AG10803 (cell line): ENCODE measurements at places on chromosomes 7 and 10.

GRCh38 chr7:22090512-22090911, 144.8 kb upstream of the CDCA7L start:
- no peak for DNase-seq

DNA sequence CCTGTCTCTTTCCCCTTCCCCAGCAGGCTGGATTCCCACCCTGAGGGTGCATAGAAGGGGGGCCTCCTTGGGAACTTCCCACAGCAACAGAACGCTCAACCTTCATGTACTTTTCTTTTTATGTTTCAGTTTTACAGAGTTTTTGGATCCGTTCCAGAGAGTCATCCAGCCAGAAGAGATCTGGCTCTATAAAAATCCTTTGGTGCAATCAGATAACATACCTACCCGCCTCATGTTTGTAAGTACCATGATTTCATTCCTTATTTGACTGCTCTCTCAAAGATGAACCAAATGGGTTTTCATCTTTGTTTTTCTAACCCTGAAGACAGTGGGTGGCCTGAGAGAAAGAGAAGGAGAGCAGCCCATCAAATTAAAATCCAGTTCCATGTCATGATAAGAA, 46.7 kb downstream of the PLPP4 start:
- no peak for DNase-seq

GRCh38 chr7:51240868-51241267, 75.7 kb downstream of the COBL start:
- DNase-seq = no peak

GRCh38 chr7:77199013-77199966, at the start of gene FGL2:
TSS of gene FGL2 (minus strand) at chr7:77199819. CDS start at chr7:77199793, 26 bp downstream.
- peak; percentile 52 for DNase-seq

GRCh38 chr7:149685455-149685854, 87.9 kb downstream of the ZNF467 start:
- DNase-seq = peak; percentile 45

GRCh38 chr10:61257956-61258496, 195.2 kb downstream of the TMEM26 start:
- DNase-seq = peak; percentile 20

DNA sequence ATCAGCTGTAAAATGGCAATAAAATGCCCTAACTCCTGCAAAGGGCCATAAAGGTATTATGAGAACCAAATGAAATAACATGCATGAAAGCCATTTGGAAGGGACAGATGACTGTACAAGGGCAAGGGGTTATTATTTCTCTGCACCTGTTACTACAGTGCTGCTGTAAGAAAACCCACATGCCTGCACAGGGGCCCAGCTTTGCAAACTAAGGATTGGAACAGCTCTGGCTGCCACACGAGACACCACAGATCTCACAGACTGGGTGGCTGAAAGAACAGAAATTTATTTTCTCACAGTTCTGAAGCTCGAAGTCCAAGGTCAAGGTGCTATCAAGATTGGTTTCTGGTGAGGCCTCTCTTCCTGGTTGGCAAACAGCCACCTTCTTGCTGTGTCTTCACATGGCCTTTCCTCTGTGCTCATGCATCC, 409.0 kb upstream of the NRP1 start:
- DNase-seq = no peak

DNA sequence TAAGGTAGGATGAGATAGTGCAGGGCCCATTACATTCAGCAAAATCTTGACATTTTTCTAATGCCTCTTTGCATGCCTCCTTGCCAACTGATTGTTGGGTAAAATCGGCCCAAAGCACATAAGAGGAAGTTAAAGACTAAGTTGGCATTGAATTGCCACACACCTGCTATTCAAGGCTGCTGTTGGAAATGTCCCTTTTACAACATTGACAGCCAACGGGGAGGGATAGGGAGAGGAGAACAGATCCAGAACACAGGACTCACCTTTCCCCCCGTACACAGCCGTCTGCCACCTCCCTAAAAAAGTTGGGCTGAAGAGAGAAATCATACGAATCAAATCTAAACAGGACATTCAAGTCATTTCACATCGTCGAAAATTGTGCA, 695 bp downstream of the FAM237B start:
- DNase-seq = no peak

- no peak for DNase-seq
These were observed 750.1 kb downstream of the MAGI2 start for GRCh38 chr7:78703391-78703790.

GRCh38 chr7:95871075-95871848, 98.9 kb downstream of the DYNC1I1 start:
- DNase-seq = peak; percentile 61

DNA sequence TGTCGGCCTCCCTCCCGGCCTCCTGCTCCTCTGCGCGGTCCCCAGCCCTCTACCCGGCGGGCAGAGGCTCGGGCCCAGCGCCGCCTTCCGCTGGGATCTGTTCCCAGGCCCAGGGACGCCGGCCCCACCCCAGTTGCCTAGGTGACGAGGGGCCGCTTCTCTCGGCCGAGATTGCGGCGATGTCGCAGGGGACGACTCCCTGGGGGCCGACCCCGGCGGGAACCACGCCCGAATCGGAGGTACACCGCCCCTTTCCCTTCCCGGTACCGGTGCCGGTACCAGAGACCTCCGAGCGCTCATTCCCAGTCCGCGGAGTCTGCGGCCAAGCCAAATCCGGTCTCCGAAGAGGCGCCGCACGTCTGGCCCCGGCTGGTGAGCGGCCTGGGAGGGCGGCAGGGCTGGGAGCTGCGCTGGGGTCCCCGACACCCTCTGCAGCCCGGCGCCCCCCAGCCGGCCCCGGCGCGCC, at the start of gene CABCOCO1:
Gene CABCOCO1 (plus strand): TSS at position 136 of the 466 bp plus-strand sequence. CDS start 44 bp downstream, at position 180.
- peak; percentile 58 for DNase-seq

DNA sequence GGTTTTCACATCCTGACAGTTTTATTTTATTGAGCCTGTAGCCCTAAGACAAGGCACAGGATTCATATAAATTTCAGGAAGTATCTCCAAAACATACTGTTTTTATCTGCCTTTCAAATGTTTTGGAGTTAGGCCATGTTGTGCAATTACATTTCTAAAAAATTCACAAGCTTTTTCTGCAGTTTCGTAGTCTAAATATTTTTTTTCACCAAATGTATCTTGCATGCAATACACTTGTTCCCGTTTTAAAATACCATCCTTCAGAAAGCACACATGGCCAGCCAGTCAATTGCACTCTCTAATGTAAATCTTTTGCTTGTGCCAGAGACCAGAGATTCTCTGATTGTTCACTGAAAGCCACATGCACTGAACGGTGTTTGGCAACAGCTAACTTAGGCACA, 161.5 kb upstream of the PRKCQ start:
- DNase-seq = peak; percentile 71

GRCh38 chr7:104973227-104973626, 40.8 kb upstream of the KMT2E start:
- no peak for DNase-seq

DNA sequence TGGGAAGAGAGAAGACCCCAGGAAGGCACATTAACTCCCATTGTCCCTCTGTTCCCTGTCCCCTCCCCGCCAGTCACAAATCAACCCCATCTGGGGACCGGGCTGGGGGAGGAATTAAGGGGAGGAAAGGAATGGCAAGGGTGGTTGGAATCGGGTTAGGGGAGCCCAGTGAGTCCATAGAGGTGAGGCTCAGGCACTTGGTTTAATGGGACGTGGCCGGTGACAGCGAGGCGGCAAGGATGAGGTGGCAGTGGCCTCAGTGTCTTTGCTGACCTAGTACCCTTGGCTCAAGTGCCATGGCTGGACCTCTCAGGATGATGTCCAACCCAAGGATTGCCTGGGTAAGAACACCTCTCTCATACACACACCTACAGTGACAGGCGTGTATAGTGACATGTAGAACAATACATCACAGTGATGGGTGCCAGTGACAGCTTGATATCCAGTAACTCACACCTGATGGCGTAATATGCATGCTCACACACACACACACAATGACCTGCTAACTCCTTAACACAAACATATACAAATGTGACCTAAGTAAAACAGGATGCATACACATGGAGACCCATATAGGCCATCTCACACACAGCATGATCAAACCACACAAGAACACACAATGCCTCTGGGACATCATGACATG, 12.3 kb downstream of the KCNIP2 start:
- DNase-seq = no peak

DNA sequence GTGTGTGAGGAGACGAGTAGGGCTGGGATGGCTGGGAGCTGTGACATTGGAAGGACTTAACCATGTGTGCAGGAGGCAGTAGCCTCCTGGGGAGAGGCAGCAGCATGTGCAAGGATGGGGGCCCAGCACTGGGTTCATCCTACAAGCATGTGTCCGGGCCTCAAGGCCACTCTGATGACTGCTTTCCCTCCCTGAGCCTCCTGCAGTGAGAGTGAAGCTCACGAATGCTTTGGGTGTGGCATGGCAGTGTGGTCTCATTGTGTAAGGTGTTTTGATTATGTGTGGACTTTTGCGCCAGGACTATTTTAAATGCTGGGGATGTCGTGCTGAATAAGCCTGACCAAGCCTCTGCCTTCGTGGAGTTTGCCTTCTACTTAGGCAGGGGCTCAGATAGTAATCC, 122.0 kb upstream of the INSYN2A start:
- DNase-seq = no peak

GRCh38 chr10:72948762-72949161, 5.8 kb downstream of the PLA2G12B start:
- no peak for DNase-seq

- no peak for DNase-seq
These were observed 90.7 kb upstream of the TMEM168 start for GRCh38 chr7:112880818-112881418.

GRCh38 chr7:44117801-44118429, 5.4 kb downstream of the POLD2 start:
- no peak for DNase-seq

DNA sequence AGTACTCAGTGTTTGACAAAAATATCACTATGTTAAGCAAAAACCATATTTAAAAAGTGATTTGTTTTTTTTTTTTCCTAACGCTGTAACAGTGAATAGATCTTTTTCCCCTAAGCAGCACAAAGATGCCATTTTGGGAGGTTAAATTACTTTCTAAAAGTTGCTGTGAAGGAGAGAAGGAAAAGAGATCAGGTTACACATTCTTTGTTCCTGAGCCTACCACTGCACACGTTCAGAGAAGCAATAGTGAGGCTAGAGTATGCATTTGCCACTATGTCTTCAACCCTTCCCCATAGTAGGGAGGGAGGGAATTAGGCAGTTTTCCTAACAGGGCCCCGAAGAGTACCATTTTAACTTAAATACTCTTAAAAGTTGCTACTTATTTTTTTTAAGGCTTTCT, 38.9 kb downstream of the BMPR1A start:
- DNase-seq = peak; percentile 69

DNA sequence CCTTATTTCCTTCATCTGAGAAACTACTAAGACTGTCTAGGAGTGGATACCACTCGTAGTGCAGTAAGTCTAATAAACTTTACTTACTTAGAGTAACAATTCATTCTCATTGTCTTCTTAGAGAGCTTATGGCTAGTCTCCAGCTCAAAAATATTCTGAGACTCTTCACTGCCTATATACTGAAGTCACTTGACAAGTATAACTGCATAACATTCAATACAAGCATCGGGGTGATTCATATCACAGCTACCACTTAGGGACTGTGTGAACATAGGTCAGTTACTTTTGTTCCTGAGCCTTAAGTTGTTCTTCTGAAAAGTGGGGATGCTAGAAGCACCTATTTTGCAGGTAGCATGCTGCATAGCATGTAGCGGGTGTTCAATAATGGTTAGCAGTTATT, 111.0 kb downstream of the HTR7 start:
- DNase-seq = no peak

GRCh38 chr7:7971308-7972040, 2.9 kb downstream of the GLCCI1 start:
- no peak for DNase-seq

DNA sequence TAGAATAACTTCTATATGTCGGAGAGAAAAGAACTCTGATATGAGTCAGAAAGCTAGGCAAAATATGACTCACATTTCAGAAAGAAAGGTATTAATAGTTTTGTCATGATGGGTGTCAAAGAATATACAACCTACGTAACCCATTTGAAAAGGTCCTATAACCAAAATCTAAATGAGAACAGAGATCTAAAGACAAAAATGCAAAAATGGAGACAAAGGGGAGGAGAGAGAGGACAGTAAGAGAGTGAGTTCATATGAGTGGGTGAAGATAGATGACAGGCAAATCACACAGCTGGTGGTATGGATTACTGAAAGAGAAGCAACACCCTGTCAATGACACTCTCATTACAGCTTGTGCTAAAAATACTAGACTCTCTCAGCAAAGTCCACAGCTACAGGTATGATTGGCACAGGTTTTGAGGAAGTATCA, 25.6 kb downstream of the ANKMY2 start:
- DNase-seq = no peak

GRCh38 chr10:80988755-80989154, 451.1 kb downstream of the SH2D4B start:
- no peak for DNase-seq

DNA sequence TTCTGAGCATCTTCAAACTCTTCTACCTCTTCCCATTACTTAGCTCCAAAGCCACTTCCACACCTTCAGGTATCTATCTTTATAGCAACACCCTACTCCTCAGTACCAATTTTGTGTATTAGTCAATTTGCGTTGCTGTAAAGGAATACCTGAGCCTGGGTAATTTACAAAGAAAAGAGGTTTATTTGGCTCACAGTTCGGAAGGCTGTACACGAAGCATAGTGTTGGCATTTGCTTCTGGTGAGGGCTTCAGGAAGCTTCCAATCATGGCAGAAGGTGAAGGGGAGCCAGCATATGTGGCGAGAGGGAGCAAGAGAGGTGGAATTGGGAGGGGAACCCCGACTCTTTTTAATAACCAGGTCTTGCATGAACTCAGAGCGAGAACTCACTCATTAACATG, 17.6 kb upstream of the CRYGN start:
- no peak for DNase-seq

DNA sequence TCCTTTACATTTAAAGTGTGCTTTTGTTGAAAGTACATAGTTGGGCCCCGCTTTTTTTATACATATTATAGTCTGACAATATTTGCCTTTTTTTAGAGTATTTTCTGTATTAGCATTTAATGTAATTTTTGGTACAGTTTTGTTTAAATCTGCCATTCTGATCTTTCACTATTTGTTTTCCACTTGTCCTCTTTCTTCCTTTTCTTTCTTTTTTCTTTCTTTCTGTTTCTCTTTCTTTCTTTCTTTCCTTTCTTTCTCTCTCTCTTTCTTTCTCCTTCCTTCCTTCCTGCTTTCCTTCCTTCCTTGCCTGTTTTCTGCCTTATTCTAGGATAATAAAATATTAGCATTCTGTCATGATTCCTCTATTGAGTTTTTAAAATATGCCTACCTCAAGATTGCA, 9.5 kb downstream of the LIPK start:
- no peak for DNase-seq

GRCh38 chr7:114842551-114843065, 79.3 kb upstream of the MDFIC start:
- DNase-seq = peak; percentile 55

- no peak for DNase-seq
These were observed 135.6 kb downstream of the TCERG1L start for GRCh38 chr10:131175891-131176290.

DNA sequence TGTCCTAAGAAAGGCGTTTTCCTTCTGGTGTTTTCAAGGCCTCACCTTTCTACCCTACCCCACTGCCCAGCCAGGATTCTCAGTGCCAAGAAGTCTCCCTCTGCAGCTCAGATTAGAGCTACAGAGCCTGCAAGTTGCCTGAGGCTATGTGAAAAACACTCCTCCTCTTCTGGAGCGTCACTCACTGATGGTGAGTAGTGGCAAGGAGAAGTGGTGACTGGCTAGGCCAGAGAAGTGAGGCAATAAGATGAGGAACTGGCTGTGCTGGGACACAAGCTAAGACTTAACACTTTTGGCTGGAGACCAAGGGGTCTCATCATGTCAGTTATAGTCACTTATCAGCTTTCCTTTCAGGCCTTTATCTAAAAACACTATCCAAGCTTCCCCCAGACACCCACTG, 86.7 kb upstream of the PRKAR2B start:
- no peak for DNase-seq
